Mesothelial cell of epicardium (in vitro differentiated cells): ENCODE measurements at places on chromosomes 2 and 18. TPM values are rescaled to one million over a fixed set of nuclear protein-coding genes. Genes with fewer than 3 reads are reported as not detected.

The SERPINB10 gene
- total RNA-seq: not detected in 3 replicates

The C1QL2 gene
- not detected in 3 replicates for total RNA-seq

The MYO7B gene
- 0.04 to 0.55 TPM (median 0.25 TPM) in 3 replicates for total RNA-seq

The EPHA4 gene
- 20.5 to 20.9 TPM (median 20.6 TPM) in 3 replicates for total RNA-seq

The LRRC30 gene
- not detected in 3 replicates for total RNA-seq

The VSNL1 gene
- total RNA-seq: 0.61 to 0.95 TPM (median 0.83 TPM) in 3 replicates
